GM23338 (cell line): ENCODE measurements at places on chromosomes 13 and 19. TPM values are rescaled to one million over a fixed set of nuclear protein-coding genes. Genes with fewer than 3 reads are reported as not detected.

DNA sequence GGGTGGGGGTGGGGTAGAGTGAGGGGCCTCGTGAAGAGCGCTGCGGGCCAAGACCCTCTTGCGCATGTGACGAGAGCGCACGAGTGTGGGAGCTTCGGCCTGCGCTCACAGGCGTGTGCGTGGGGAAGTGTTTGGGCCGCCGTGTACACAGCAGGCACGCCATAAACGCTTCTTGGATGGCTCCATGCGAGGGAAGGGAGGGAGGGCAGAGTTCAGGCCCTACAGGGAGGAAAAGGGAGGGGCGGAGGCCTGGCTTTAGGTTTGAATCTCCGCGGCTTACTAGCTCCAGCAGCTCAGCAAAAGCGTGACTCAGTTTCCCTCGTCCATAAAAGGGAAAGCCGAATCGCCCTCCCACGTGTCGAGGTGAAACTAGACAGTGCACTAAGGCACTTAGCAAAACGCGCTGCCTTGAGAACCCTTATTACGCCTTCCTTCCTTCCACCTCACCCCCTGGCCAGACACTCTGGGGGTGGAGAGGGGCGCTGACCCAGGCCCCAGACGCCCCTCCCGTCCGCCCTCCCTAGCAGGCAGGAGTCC lies 12.5 kb downstream of the GADD45B start:
- no peak for DNase-seq

GRCh38 chr19:15587663-15588062 lies 27.4 kb upstream of the CYP4F8 start:
- no peak for DNase-seq

DNA sequence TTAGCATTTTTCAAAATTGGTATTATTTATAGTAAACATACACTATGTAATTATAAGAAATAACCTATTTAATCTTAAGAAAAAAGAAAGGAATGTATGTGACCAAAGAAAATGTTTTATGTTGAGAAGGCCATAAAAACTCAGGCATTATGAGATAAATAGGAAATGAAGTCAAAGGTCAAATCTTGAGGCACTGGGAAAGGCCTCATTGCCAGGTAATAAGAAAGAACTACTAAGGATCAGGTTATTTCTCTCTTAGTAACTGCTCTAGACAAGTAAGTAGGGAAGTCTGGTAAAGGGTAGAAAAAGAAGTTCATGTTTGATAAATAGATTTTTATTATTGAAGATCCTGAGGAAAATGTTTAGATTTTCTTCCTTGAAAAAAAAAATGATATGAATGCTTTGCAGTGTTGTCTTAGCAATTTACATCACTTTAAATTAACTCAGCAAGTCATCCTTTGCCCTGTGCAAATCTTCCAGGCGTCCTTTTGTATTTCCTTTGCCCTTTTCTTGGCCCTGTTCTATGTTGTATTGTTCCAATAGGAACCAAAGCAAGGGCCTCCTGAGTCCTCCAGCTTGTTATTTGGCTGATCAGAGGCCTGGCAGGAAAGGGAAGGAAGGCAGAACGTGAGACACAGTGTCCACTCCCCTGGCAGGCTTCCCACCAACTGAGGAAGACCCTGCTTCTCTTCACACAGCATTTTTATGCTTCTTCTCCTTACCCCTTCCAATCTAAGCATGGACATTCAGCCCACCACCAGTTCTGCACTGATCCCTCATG lies 260.4 kb upstream of the MIR17HG start:
- DNase-seq: no peak

DNA sequence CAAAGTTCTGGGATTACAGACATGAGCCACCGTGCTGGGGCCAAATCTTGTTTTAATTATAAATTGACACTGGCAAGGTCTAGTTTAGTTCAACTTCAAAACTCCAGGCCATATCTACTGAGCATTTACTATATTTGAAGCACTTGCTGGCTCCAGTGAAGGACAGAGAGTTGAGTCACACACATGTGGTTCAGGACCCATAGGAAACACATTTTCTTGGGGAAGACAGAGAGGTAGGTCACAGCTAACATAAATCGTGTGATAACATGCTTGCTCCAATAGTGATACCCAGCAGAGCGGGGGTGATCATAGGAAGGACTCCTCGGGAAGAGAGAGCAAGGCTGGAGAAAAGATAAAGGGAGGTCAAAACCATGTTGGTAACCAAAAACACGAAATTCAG lies 170.6 kb upstream of the TSC22D1 start:
- no peak for DNase-seq

GRCh38 chr19:31316201-31316951 lies 32.9 kb downstream of the TSHZ3 start:
- peak; percentile 59 for DNase-seq

DNA sequence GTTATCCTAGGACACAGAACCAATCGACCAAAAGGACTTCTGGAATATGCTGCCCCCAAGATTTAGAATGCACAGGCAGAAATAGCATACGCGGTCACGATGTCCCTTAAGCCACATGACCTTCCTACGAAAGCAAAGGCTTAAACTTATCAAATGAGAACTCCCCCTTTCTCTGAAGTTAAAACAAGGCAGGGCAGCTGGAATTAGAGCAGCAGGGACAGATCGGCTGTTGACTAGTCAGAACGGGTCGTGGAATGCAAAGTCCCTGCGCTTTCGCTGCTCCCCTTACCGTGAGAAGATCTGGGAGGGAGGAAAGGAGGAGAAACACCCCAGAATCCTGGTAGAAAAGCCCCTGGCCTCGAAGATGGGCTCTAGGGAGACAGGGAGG lies 799 bp upstream of the USPL1 start:
- DNase-seq: peak; percentile 81

DNA sequence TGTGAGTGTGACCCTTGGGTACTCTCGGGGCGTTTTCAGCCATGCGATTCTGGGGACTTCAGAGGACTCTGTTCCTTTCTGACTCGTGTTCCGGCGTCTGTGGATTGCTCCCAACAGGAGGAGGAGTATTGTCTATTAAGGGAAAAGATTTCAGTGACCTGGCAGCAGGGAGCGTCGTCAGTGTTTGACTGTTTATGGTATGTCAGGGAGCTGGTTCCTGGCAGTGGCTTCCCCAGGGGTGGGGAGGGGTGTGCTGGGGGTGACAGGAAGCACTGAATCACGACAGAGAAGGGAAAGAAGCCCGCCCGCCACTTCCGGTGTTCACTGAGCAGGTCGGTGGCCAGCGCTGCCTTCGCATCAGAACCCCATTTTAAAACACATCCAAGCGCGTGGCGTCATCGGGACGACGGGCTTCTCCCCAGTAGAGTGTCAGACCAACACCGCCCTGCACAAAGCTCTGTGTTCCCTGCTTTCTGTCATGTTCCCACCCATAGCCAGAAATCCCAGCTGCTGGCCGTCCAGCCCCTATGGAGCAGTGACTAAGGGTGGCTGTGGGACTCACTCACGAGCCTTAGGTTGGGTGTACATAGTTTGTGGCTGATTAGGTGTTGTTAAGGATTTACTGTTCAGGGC lies 33.8 kb downstream of the COL4A2 start:
- no peak for DNase-seq

- DNase-seq: no peak
Measured at GRCh38 chr13:50197705-50198104, 182.5 kb downstream of the KCNRG start.

DNA sequence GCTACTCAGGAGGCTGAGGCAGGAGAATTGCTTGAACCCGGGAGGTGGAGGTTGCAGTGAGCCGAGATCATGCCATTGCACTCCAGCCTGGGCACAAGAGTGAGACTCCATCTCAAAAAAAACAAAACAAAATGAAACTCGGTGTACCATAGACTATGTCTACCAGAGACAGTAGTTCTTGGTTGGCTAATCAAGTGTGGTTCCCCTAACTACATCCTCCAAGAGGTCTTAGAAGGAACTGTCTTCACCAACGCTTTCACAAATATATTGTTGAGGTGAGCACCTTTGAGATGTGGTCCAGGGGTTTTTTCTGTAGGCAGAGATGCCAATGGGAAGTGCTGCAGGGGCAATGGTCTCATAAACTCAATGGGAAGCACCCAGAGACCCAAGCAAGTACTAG lies 48.0 kb downstream of the RFC3 start:
- no peak for DNase-seq

DNA sequence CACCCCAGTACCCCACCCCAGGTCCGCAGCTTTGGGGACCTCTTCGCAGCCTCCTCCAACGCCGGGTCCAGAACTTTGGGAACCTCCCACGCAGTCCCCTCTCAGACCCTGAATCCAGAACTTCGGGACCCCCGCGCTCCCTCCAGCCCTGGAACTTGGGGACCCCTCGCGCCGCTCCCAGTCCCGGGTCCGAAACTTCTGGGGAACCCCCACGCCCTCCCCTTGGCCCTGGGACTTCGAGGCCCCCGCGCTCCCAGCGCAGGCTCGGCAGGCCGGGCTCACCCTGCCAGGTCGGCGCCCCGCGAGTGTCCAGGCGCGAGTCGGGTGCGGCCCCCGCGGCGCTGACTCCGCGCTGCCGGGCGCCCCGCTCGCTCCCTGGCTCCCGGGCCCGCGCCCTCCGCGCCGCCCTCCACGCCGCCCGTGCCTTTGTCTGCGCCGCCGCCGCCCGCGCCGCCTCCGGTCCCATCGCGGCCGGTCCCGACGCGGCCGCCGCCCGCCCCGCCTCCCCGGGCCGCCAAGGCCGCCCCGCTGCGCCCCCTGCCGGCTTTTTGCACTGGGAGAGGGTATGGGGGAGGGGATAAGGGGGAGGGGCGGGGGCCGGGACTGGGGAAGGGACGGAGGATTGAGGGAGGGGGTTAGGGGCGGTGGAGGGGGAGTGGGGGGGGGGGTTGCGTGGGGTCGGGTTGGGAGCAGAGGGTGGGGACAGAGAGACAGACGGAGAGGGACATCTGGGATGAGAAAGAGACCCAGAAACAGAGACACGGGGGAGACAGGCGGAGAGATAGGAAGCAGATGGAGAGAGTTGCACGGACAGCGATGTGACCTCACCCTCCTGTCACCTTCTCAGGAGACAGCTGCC lies at the start of gene HOMER3:
Gene HOMER3 (minus strand): TSS at position 449 of the 859 bp plus-strand sequence. CDS start 2,235 bp downstream, outside the sequence.
- peak; percentile 80 for DNase-seq

DNA sequence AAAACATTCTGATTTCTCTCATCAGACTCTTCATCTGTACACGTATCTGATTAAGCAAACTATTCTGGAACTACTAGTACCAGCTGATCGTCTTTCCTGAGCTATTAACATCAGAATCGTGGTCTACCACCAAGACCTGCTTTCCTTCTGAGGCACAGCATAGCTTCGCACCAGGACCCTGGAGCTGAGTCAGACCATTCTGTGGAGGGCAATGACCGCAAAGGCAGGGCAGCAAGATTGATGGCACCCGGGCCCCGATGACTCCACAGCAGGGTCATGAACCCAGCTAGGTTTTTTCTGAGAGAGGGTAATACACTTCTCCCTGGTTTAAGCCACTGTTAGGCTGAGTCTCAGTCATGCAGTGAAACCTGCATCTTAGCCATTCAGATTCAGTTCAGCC lies 158.7 kb upstream of the GPR12 start:
- no peak for DNase-seq

- DNase-seq: peak; percentile 74
Measured at GRCh38 chr19:47414469-47414868, 4.9 kb downstream of the MEIS3 start.

GRCh38 chr19:29625186-29625651 lies 19.1 kb downstream of the POP4 start:
- no peak for DNase-seq

DNA sequence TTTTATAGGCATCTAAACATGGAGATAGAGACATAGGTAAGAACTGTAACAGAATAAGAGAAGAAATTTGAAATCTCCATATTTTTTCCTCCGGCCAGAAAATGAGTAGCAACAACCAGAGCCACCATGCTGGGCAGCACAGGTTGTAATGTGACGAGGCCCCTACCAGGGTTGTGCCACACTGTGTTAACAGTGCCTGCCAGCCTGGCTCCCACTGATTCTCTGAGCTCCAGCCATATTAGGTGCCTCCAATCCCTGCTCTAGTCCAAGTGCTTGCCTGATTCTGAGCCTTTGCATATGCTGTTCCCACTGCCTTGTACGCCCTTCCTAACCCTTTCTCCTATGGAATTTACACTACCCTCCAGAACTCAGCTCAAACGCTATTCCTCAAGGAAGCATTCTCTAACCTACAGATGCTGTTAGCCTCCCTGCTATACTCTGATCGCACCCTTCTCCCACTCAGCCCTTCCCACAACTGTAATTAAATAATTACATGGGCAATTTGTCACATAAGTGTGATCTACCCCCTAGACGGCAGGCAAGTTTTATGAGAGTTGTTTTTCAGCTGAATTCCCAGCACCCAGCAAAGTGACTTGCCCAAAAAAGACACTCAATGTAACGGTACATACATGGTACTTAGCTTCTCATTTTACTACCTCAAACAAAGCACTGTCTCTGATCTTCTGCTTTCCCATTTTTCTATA lies 37.6 kb upstream of the STARD13 start:
- DNase-seq: no peak

- DNase-seq: no peak
Measured at GRCh38 chr13:50649211-50649610, 194.3 kb downstream of the DLEU7 start.

GRCh38 chr19:48568345-48568886 lies 16.4 kb downstream of the SULT2B1 start:
- DNase-seq: peak; percentile 65

DNA sequence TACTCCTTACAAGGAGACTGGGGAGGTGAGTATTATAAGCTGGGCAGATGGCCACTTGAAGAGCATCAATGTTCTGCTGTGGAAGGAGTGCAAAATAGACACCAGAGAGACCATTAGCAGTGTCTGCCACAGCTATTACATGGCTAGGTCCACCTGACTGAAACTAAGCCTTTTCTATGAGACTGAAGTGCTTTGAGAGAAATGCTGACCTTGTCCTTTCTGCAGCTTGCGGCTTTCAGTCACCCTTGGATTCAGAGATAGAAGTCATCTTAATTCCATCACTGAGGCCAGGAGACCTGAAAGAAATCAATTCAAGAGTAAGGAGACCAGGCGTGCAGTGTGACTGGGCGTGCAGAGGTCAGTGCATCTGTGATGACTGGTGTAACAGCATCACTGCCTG lies 1.3 kb upstream of the ZFP28 start:
- no peak for DNase-seq

GRCh38 chr13:97256343-97256783 lies 34.2 kb downstream of the MBNL2 start:
- DNase-seq: no peak

GRCh38 chr13:48504606-48505005 lies 28.3 kb downstream of the RCBTB2 start:
- DNase-seq: peak; percentile 34

ZNF85 gene
- total RNA-seq: 28.8 and 42.6 TPM in 2 replicates

PRR22 gene
- total RNA-seq: 1.0 and 1.6 TPM in 2 replicates

FCER2 gene
- not detected in 2 replicates for total RNA-seq

COL5A3 gene
- 1.0 and 1.3 TPM in 2 replicates for total RNA-seq

SOHLH2 gene
- 2.8 and 3.5 TPM in 2 replicates for total RNA-seq

FFAR2 gene
- not detected in 2 replicates for total RNA-seq

NMRK2 gene
- 55.9 and 57.3 TPM in 2 replicates for total RNA-seq

ZNF737 gene
- 22.5 and 25.7 TPM in 2 replicates for total RNA-seq

SLC25A15 gene
- 32.6 and 32.8 TPM in 2 replicates for total RNA-seq
